CD4-positive, alpha-beta T cell treated with Interferon alpha-2 for 1 hour (primary cell): ENCODE measurements at places on chromosomes 11 and 22.

- DNase-seq: peak; percentile 45
Measured at GRCh38 chr11:66183494-66184048, 84.9 kb upstream of the RAB1B start.

DNA sequence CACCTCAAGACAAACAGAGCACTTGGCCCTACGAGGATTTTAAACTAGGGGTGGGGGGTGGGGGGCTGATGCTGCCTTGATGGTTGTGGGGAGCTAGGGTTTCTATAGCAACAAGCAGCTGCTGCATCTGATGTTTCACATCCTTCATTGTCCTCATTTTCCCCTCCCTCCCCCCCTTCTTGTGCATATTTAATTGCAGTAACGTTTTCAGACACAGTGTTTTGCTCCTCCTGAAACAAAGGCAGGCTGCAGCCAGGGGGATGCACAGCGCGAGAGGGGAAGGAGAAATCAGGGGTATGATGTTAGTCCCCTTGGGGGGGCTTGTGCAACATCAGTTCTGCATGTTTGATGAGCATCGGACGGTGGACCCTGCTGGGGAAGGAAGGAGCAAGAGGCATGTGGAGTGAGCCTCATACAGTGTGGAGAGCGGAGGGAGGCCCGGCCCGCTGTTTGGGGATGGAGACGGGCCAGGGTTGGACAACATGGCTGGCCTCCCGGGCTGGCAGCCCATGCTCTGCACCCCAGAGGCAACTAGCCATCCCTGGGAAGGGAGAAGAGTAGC is 208.3 kb downstream of the CEP164 start:
- DNase-seq: no peak

GRCh38 chr11:3102641-3102921 is 45.4 kb upstream of the CARS1 start:
- no peak for DNase-seq

DNA sequence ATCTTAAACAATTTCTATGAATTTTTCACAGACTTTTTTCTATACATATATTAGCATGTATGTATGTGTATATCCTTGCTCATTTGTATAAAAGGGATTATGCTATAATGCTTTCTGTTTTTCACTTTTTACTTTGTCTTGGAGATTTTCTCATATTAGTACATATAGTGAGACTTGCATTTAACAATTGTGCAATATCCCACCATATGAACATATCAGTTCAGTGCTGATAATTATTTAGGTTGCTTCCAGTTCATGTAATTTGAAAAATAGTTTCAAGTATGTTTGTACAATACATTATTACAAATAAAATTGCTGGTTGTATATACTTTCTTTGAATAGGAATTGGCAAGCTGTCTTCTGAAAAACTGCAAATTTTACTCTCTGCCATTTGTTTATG is 37.9 kb downstream of the HEPHL1 start:
- no peak for DNase-seq

GRCh38 chr22:30289980-30290313 is 642 bp upstream of the CASTOR1 start:
- no peak for DNase-seq

DNA sequence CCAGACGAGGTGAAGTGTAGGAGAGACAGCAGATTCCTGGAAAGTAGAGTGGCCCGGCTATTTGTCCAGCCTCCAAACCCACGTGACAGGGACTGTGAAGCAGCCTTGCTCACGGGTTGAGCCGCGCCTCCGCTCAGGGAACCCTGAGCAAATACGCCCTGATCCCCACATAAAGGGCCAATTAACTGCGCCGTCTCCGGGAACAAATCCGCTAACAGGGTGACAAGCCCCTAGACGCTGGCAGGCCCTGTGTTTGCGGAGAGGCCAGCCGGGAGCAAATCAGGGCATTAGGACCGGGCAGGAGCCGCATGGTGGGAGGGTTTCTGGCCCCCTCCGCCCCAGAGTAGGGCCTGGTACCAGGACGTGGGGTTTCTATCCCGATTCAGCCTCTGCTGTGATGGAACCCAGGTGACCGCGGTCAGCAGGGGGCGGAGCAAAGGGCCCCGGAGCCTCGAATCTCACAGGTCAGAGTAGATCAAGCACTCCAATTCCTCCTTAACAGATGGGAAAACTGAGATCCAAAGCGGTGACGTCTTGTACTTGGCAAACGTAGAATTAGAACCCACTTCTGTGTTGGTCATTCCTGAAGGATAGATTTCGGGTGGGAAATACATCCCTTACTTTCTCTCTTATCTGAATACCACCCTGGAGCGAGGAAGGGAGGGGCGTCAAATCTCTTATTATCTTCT is 2.0 kb upstream of the ROBO3 start:
- DNase-seq: no peak

GRCh38 chr11:14376920-14377319 is 17.9 kb upstream of the RRAS2 start:
- DNase-seq: no peak

DNA sequence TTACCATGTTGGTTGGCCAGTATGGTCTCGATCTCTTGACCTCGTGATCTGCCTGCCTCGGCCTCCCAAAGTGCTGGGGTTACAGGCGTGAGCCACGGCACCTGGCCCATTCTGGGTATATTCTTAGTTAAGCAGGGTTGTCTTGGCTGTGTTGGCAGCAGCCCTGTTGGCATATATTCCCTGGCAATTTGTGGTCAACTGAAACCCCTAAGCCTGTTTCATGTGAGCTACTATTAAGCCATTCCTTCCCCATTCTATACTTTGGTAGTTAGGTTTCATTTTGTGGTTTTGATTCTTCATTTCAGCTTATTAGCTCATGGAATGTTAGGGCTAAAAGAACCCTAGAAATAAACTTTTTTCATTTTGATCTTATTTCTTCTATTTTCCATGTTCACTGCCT is 22.2 kb upstream of the IL18BP start:
- no peak for DNase-seq

GRCh38 chr22:49999063-49999945 is 13.3 kb downstream of the IL17REL start:
- DNase-seq: no peak

DNA sequence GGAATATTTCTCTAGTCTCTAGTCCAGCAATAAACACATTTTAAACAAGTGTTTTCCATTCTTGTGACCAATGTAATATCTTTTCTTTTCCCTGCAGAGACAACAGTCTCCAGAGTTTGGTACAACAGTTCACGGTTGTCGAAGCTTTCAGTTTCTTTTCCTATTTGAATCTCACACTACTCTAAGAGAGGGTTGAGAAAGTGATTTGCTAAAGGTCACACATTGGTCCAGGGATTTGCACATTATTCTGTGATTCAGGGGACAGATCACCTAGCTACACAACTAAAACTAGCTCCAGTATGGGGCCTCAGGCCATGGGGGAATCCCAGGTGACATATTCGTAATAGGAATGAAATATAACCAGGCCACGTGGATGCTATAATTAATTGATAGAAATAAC is 132.5 kb downstream of the HIPK3 start:
- no peak for DNase-seq

GRCh38 chr22:37210041-37210803 is 2.1 kb downstream of the SSTR3 start:
- DNase-seq: no peak

DNA sequence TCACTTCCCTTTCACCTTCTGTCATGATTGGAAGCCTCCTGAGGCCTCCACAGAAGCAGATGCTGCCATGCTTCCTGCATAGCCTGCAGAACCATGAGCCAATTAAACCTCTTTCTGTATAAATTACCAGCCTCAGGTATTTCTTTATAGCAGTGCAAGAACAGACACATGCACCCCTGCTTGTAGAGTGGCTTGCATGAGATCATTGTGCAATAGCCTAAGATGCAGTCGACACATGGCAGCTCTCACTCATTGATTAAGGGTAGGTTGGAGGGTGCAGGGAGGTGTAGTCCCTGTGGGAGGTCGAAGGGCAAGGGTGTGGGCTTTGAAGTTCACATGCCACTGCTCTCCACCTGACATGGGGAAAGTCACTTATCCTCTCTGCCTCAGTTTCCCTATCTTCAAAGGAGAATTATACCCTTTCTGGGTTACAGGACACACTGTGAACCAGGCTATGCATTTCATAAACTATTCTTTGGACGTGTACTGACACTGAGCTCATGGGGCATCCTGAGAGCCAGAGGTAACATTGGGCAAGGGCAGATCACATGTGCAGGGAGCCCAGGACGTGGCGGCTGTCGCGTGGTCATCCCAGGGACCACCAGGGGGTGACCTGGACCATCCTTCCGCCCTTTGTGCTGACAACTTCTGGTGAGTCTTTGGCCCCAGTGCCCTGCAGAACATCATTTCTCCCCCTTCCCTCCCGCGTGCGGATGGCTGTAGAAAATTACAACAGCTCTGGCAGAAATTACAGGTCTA is 69.2 kb upstream of the SHANK2 start:
- no peak for DNase-seq

DNA sequence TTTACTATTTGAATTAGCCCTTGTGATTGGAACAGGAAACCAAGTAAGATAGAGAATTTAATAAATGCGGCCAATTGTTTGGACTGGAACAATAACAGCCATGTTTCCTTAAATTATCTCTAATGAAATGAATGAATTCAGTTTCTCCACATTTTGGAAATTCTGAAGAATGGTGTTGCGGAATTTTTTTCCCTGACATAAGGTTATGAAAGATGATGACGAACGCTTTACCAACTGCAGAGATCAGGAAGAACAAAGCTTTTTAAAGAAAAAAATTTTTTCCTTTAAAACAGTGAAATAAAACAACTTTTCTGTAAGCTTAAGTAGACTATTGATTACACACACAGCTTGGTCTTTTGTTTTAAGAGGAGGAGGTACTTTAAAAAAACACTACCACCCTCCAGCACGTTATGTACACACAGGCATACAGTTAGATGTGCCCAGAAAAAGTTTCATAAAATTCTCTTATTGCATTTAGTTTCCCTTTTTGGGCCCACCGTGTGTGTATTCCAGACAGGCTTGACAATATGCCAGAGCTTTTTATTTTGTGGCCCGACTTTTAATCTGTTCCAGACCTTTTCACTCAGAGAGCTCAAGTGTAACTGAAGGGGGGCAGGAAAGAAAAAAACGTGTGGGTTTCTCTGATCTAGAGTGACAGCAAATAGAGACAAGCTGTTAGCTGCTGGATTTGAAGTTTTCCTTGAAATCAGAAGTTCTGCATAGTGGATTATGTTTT is 77.3 kb downstream of the YAP1 start:
- DNase-seq: no peak

- DNase-seq: no peak
Measured at GRCh38 chr11:87351676-87352075, 313.9 kb downstream of the TMEM135 start.

GRCh38 chr11:11427542-11427941 is 74.5 kb upstream of the CSNK2A3 start:
- DNase-seq: no peak

DNA sequence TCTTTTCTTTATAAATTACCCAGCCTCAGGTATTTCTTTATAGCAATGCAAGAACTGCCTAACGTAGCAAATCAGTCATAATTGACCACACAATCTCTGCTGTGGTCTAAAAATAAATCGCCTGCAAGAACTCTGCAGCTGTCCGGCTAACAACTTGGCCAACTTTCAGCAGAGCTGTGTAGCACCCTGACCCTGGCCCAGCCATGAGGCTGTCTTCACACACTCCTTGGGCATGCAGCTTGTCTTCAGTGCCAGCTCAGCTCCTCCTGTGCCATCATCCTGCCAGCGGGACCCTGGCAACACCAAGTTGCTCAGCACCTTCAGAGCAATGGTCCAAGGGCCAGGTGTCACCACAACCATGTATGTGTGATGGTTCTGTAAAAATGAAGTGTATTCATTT is 355.6 kb downstream of the OPCML start:
- no peak for DNase-seq

DNA sequence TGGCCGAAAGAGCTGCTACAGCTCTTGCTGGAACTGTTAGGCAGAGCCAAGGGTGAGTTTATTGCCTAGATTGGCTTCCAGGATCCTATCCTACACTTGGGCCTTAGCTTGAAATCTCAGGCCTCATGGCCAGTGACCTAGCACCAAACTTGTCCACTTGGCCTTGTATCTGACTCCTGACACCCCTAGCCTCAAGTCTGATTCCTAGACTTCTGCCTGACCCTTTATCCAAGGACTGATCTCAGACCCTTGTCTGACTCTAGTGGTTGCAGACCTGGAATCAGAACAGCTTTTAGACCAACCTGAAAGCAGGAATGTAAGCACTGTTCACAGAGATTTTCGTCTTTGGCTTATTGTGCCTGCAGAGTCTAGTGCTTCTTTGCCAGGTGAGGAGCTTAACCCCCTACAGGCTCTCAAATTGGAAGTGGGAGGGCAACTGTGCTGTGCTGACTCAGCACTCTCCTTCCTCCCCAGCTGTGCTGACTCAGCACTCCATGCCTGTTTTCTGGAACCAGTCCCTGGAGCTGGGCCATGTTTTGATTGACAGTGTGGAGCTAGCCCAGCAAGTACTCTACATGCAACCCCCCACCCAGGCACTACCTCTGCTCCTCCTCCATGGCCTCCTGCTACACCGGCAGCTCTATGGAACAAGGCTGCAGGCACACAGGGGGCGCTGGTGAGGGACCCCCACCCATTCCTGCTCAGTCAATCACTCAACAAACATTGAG is 35.1 kb downstream of the RRP8 start:
- DNase-seq: no peak

DNA sequence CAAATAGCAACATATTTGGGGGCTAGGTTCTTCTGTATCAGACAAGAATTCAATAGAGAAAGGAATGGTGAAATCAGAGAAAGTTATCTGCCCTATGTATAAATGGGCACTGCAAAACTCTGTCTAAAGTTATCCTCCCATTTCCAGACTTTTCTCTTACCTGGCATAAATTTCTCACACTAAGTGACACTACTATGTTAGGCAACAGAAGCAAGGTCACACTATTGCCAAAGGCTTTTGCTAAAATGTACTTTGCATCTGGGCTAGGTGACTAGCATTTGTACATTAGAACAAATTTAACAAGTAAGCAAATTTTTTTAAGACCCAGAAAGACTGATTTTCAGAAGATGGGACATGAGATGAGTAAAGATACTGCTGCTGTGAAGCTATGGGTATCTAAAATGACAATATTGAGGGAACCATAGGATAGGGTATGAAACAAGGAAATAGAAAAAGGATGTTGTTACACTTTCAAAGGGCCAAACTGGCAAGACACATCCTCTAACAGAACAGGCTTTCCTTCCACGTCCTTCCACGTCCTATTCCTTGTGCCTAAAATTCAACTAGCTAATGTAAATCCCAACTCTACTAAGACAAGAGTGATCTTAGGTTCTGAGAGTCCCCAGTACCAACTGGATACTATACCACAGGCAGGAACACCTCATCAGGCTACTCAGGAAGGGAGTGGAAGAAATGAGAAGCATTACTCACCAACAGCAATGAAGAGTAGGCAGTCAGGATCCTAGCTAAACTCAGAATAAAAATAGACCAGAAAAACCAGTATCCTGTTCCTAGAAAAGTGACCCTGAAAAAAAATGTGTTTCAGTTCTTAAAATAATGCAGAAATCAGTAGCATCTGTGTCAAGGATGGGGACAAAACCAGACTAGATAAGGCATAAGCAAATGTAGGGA is 22.6 kb downstream of the GDPD4 start:
- no peak for DNase-seq

- no peak for DNase-seq
Measured at GRCh38 chr11:64268025-64268892, 16.2 kb downstream of the BAD start.

GRCh38 chr11:11779975-11780374 is 61.8 kb upstream of the USP47 start:
- no peak for DNase-seq

GRCh38 chr22:46635756-46636155 is 15.6 kb downstream of the GRAMD4 start:
- DNase-seq: no peak
